Astrocyte (in vitro differentiated cells and primary cell): ENCODE measurements at places on chromosomes 4 and X.
A peak's percentile ranks its signal among the peaks of the same experiment; 100 is the strongest.

DNA sequence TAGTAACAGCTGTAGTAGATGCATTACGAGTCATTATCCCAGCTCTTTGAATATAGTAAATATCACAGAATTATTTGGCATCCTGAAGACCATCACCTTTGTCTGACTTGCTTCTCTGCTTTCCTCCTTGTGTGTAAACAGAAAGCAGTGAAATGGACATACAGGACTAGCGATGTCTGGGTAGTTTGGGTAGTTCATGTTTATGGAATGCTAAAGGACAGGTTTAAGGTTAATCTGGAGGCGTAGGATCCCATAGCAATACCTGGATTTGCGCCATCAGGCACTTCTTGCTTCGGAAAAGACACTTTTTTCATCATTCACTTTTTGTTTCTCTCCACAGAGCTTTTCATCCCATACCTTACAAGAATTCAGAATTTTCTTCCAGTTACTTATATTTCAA, 232.2 kb downstream of the GPAT3 start:
- DNase-seq = no peak

DNA sequence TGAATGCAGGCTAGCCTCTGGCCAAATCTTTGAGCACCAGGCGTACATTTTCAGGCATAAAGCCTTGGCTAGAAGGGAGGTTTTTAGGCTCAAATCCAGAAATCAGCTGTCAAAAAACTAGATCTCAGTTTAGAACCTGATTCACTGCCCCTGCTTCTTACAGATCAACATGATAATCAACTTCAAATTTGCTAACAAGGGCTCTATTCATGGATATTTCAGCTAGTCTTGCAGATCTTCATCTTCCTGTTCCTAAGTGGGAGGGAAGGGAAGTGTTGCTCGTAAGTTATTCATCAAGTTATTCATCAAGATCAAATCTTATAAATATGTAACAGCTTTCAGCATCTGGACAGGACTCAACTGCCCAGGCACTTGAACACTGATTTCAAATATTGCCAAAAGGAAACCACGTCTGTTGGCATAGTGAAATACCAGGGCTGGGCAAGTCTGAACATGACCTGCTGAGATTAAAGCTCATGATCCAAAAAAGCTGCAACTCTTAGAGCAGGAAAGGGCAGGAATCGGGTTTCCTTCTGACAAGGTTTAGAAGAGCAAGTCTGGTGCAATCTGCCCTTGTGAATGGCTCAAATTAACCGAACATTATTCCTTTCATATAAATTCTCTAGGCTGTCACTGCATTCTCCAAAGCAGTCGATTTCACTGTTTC, 200.3 kb downstream of the PDGFC start:
- peak; percentile 82 for DNase-seq

DNA sequence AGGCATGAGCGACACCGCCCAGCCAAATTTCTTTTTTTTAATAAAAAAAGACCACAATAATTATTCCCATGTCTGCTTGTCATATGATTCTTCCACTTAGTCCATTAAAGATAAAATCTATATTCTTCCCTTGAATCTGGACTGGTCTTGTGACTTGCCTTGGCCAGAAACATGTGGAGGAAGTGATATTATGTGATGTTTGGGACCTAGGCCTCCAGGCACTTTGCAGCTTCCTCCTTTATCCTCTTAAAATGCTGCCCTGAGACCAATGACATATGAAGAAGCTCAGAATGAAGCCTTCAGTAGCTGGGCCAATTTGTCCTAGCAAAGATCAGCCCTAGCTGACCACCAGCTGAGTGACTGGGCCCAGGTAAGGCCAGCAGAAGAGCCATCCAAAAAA, 250.0 kb downstream of the INPP4B start:
- no peak for DNase-seq

- DNase-seq = no peak
Observed at GRCh38 chrX:110723844-110724243, 71.8 kb downstream of the CHRDL1 start.

DNA sequence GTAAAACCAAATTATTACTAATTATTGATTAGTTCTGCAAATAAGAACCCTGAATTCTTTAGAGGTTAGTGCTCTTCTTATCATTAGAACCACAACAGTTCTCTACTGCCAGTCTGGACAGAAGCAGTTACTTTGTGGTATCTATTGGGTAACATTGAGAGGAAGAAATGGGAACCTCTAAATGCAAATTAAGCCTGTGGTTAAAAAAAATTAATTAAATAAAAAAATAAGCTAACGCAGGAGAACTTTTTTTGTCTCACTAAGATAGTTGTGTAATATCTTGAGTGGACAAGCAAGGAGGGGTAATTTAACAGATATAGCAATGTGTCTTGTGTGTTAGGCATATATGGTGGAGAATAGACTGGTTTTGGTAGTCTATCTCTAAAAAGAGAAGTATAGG, 32.9 kb upstream of the TET2 start:
- DNase-seq = peak; percentile 55

GRCh38 chr4:80309294-80310004, 26.1 kb upstream of the CFAP299 start:
- DNase-seq = peak; percentile 97

GRCh38 chrX:73683236-73683859, 120.4 kb downstream of the CHIC1 start:
- DNase-seq = peak; percentile 6

DNA sequence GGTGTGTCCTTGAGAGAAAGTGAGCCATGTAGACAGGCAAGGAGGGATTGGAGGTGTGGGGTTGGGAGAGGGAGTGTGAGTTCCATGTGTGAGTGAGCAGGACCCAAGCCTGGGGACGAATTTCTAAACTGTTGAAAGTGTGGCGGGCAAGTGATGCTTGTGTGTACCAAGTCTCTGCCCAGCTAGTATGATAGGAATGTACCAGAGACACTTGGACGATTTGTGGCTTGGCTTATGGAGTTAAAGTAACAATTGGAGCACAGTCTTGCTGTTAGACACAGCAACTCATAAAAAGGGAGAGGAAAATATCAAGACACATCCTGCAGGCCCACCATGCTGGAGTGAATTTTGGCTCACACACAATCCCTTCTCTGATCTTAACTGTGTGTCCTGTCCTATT, 8.5 kb downstream of the PTTG2 start:
- no peak for DNase-seq

DNA sequence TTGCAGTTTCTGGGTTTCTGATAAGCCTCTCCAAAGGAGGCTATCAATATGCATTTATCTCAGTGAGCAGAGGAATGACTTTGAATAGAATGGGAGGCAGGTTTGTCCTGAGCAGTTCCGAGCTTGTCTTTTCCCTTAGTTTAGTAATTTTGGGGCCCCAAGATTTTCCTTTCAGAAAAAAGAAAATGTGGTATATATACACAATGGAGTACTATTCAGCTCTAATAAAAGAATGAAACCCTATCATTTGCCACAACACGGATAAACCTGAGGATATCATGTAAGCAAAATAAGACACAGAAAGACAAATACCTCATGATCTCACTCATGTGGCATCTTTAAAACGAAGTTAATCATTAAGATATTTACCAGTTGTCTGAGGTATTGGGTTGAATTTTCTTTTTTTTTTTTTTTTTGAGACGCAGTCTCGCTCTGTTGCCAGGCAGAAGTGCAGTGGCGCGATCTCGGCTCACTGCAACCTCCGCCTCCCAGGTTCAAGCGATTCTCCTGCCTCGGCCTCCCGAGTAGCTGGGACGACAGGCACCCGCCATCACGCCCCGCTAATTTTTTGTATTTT, 540 bp downstream of the ZNF721 start:
- DNase-seq = peak; percentile 6

GRCh38 chrX:24023972-24024669, 2.9 kb downstream of the KLHL15 start:
- DNase-seq = no peak

DNA sequence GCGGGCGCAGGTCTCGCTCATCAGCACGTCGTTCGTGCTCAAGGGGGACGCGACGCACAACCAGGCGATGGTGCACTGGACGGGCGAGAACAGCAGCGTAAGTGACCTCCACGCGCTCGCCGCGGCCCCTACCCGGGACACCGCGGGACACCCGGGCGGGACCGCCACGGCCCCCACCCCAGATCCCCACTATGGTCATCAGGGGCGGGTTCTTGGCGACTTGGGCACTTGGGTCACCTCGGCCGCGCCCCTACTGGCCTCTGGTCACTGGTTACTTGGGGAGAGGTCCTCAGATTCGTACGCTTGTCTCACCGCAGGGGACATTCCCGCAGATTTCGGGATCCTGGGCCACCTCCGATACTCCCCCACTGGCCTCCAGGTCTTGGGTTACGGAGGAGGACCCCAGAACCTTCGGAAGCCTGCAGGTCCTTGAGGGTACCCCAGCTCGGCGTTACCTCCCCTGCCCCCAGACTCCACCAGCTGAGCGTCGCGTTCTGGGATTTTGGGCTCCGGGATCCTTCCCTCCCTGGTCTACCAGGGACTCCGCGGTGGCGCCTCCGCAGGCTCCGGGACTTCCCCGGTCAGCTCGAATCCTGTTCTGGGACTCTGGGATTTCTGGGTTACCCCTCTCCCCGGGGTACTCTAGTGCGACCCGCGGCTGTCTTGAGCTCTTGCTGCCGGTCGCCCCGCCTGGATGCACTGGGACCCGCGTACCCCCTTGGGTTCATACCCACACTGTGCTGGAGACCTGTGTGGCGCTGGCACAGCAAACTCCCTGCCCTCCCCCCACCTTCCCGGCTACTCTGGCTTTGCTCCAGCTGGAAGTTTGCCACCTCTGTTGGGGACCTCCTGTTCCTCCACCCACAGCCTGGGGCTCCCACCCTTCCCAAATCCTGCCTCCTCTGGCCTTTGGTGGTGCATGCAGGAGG, 956 bp downstream of the SORCS2 start:
- no peak for DNase-seq

- DNase-seq = no peak
Observed at GRCh38 chr4:145904413-145905177, 34.0 kb downstream of the ZNF827 start.

GRCh38 chr4:127888559-127888958, 7.9 kb downstream of the PLK4 start:
- no peak for DNase-seq

GRCh38 chrX:69813677-69814076, 197.8 kb downstream of the EDA start:
- no peak for DNase-seq

GRCh38 chr4:142818476-142818875, 27.6 kb downstream of the INPP4B start:
- DNase-seq = peak; percentile 55

DNA sequence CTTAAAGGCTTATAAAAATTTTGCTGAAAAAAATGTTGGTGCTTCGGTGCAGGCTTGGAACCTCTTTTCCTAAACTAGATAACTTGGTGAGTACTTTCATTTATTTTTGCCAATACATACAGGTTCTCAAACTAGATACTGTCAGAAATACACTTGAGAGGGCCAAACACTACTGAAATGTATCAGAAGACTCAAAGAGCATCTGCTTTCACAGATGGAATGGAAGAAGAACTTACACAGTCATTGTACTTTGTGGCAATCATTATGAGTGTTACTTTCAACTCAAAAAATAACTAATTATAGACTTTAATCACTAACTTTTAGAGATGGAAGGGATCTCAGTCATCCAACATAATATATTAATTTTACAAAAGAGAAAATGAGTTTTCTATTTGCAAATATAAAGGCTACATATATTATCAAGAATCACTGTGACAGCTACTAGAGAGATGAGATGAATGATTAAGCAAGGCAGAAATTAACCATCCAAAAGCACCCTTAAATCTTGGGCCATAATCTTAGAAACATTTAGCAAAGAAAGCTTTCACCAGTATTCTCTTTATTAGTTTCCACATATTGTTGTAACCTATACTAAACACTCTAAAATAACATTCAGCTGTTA, 1.0 kb downstream of the ENAM start:
- no peak for DNase-seq

GRCh38 chrX:12987900-12988594, 13.1 kb downstream of the TMSB4X start:
- DNase-seq = no peak

GRCh38 chr4:117873779-117874178, 160.5 kb upstream of the NDST3 start:
- no peak for DNase-seq

DNA sequence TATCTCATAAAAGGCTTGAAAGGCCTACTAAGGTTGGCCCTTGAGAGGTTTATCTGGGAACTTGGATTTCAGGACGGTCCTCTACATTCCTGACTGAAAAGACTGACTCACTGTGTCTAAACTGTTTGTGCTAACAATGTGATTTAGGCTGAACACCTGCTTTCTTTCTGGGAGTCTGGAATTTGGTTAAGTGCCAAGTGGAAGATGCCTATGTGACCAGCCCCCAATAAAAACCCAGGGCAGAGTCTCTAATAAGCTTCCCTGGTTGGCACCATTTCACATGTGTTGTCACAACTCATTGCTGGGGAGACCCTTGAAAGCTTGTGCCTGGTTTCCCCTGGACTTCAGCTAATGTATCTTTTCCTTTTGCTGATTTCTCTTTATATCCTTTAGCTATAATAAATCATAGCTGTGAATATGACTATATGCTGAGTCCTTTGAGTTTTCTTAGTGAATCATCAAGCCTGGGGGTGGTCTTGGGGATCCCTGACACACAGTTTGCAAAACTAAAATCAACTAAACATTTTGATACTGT, 55.1 kb downstream of the GPR82 start:
- DNase-seq = peak; percentile 71

DNA sequence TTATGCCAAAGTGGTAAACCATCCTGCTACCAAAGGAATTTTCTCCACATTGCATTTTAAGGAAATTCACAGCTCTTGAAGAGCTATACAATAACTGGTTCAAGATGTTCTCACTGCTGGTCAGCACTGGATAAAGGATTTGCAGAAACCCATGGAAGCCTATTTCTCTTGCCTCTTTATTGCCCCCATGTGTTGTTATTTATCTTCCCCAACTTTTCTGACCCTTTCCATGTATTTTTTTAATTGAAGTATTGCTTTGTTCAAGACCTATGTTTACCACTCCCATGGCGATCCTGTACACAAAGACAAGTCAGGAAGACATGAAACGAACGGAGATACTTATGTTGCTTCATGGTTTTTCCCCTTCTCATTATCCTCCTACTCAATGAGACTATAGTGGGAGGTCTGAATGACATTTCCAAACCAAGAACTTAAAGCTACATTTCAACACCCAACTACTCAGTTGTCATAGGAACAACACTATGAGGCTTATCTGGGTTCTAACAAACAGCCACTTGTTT, 566.4 kb upstream of the DIPK2B start:
- peak; percentile 41 for DNase-seq

DNA sequence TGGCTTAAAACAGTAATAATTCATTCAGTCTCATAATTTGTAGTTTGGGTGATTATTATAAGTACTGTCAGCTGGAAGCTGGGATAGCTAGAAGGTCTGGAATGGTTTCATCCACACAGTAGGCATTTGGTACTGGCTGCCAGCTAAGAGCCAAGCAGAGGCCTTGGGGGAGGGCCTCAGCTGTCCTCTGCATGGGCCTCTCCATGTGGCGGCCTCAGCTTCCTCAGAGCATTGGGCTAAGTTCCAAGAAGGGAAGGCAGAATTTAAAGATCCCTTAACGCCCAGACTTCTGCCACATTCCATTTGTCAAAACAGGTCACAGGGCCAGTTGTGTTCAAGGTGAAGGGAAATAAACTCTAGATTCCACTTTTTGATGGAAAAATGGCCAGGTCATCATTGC, 93.3 kb downstream of the NEUROG2 start:
- no peak for DNase-seq
